ENCODE measurements at places on chromosomes 13 and 19.

DNA sequence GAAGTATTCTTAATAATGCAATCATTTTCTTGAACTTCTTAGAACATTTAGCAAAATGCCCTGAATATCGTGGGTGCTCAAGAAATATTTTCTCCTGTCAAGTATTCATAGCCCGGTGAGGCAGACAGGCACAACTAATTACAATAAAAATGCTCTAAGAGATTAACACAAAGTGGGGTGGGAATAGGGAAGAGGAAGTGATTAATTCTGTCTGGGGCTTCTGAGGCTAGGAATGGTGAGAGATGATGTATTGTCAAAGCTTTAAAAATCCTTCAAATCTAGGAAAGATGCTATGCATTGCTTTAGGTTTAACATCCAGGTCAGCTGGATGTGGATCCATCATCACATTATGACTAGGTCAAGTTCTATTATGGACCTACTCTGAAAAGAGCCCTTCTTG lies 66.9 kb upstream of the POSTN start:
- DNase-seq = no peak

DNA sequence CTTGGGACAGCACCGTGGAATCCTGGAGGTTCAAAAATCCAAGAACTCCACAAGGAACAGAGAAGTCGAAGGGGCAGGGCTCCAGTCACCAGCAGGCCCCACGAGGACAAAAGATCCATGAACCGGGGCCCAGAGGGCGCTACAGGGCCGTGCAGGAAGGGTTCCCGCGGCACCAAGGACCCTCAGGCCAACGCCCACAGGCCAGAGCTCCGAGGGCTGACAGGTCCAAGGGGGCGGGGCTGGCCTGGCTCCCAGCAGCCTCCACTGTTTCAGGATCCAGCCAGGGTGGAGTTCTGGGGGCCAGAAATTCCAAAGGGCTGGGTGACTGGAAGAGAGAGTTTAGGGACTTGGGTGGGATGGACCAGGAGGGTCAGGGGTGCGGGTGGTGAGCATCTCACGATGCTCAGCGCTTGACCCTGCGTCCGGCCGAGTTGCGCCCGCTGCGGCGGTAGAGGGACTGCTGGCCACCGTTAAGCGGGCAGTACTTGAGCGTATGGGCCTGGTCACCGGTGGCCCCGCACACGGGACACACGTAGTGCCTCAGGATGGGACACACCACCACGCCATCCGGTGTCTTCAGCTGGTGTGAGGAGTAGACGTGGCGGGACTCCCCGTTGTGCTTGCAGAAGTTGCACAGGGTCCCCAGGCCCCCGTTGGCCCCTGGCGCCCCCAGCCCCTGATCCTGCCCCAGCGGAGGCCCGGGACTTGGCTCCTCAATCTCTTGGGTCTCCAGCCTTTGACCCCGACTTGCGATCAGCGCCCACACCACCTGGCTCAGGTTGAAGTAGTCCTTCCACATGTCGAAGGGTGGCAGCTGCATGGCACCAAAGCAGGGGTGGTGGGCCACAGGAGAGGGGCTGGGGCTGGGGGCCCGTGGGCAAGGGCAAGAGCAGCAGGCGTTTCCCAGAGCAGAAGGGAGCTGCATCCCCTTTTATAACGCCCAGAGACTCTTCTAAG lies at the start of gene NANOS2:
TSS of gene NANOS2 (minus strand) at position 905 of the 957 bp plus-strand sequence. CDS start at position 820, 85 bp downstream.
- DNase-seq = no peak

DNA sequence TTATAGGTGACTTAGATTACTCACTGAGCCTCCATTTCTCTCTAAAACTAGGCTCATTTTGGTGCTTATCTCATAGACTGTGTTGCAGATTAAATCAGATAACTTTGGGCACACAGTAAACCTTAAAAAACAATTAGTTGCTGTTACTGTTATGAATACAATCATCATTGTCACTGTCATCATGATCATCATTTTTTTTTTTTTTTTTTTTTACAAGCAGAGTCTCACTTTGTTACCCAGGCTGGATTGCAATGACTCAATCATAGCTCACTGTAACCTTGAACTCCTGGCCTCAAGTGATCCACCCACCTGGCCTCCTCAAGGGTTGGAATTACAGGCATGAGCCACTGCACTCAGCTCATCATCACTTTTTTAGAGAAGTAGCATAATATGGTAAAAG lies 60.0 kb downstream of the VWA8 start:
- no peak for DNase-seq

- no peak for DNase-seq
Observed at GRCh38 chr13:51773515-51773914, 30.4 kb downstream of the DHRS12 start.
